Vagina (tissue), 2 donors: ENCODE measurements at places on chromosomes 7 and 10. TPM values are rescaled to one million over a fixed set of nuclear protein-coding genes. Genes with fewer than 3 reads are reported as not detected.

- no peaks in the 10 kb centered on the region for H3K4me1 ChIP-seq
- no peak overlapping the region for H3K4me3 ChIP-seq
- H3K27ac ChIP-seq: no peak overlapping the region
These were observed 16.1 kb upstream of the NKX6-2 start for GRCh38 chr10:132802048-132802447.

DNA sequence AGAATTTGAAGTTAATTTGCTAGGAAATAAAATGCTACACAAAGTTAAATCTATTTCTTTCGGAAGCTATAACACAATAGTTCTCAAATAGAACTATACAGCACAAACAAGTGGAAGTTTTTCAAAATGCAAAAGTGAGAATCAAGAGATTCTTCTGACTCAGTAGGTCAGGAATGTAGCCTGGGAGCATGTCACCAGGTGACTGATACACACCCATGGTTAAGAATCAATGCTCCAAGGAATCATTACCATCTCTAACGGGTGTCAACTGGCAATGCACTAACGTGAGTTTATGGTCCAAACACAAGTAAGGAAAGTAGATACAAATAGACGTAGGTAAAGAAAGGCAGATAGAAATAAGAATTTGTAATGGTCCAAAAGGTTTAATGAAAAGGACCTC, 170.5 kb downstream of the SRPK2 start:
- no peak overlapping the region for H3K4me3 ChIP-seq
- H3K27me3 ChIP-seq: no peaks in the 10 kb centered on the region
- H3K36me3 ChIP-seq: no peaks in the 10 kb centered on the region
- no peak overlapping the region for H3K27ac ChIP-seq
- H3K4me1 ChIP-seq: peaks cover 37% of the 10 kb centered on the region

DNA sequence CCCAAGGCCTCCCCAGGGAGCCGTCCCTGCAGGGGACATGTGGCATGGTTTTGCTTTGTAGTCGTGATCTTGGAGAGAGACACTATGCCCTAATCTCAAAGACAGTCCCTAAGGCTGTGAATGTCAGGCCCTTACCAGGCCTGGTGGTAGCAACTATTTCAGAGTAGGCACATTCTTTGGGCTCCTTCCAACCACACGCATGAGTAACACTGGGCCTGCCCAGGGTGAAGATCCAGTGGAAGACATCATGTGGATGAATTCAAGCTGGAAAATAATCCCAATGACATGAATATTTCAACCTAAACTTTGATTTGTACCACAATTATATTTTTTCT, 39.5 kb upstream of the INSIG1 start:
- no peaks in the 10 kb centered on the region for H3K36me3 ChIP-seq
- peak overlapping the region; percentile 82 for H3K27ac ChIP-seq
- no peak for DNase-seq
- H3K4me1 ChIP-seq: peaks cover 21% of the 10 kb centered on the region
- H3K4me3 ChIP-seq: no peak overlapping the region

Gene SYPL1
- total RNA-seq: 76.9 TPM

Gene DNAJB12
- 29.7 TPM for total RNA-seq
